ENCODE measurements at places on chromosomes 13 and 19.
A peak's percentile ranks its signal among the peaks of the same experiment; 100 is the strongest.

DNA sequence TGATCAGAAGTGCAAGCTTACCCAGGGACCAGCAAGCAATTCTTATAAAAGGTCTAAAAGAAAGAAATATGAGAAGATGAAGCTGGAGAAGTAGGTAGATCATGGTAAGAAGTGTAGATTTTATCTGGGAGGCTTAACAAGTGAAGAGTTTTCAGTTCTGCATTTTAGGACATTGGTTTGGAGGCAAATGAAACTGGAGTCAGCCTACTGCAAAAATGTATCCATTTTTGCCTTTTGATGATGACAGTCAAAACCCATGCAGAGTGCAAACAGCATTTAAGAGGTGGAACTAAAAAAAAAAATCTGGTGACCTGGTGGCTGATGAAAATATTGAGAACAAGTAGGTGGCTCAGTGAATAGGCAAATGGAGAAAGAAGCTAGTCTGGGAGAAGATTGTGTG, 216.9 kb downstream of the DNAJC15 start:
- DNase-seq, result no peak

GRCh38 chr19:40805258-40805868, 6.4 kb downstream of the EGLN2 start:
- DNase-seq, result no peak

GRCh38 chr19:4234862-4235201, 5.5 kb downstream of the EBI3 start:
- no peak for DNase-seq

DNA sequence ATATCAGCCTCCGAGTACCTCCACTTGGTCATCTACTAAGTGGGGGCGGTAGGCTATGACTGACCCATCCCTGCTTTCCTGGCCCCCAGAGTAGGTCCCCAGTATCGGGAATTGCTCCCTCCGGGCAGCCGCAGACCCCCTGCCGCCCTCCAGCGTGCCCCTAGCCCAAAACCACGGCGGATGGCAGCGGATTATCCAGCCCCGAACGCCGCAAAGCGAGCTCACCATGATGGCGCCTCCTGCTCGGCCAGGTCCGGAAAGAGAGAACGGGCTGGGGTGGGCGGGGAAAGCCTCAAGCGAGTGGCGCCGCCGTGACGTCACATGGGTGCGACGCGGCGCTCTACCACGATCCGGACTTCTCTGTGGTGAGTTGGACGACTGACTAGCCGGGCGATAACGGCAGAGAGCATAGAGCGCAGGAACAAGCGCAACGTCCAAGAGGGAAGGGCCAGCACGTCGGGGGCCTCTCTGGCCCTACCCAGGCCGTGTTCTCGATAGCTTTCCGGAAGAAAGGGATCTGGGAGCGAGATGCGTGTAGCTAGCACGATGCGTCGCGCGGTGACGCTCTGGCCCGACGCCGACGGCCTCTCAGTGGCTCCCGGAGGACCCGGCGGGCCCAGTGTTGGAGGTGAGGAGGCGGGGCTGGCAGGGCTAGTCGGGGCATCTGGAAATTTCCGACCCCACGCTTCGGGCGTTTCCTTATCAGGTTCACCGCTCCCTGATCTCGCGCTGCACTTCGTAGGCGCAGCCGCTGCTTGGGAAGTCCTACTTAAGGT, at the start of the genes RPL18 and SPHK2:
Gene RPL18, minus strand, starts transcription at position 263 of the 776 bp plus-strand sequence. Its CDS starts 35 bp downstream, at position 228.
Gene SPHK2, plus strand, starts transcription at position 591 of the 776 bp plus-strand sequence. CDS start 1,009 bp downstream, outside the sequence.
- DNase-seq, result peak; percentile 97

GRCh38 chr13:113138792-113139551, 16.4 kb downstream of the F10 start:
- DNase-seq, result no peak

DNA sequence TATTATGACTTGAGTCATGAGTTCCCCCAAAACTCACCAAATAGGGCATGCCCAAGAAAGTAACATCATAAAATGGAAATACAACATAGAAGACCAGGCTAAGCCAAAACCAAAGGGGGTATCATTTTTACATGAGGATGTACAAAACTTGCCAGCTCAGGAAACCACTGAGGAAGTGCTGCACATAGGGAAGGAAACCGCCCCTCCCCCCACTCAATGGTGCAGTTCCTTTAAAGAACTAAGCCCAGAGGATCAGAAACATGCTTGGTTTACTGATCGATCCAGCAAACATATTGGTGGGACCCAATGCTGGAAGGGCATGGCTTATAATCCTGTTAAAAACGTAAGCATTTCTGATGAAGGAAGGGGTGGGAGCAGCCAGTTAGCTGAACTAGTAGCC, 4.2 kb upstream of the ZNF486 start:
- DNase-seq, result no peak

- DNase-seq, result no peak
These were observed 846 bp downstream of the RPL13A start for GRCh38 chr19:49488046-49488862.

DNA sequence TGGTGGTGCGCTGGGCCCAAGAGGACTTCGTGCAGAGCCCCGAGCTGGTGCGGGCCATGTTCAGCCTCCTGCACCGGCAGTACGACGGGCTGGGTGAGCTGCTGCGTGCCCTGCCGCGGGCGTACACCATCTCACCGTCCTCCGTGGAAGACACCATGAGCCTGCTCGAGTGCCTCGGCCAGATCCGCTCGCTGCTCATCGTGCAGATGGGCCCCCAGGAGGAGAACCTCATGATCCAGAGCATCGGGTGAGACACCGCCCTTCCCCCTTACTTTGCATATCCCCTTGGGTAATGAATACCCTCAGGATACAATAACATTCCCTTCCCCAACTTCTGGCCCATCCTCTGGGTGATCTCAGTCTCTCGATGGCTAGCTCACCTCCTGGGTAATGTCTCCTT, 60.9 kb downstream of the RYR1 start:
- DNase-seq, result no peak

DNA sequence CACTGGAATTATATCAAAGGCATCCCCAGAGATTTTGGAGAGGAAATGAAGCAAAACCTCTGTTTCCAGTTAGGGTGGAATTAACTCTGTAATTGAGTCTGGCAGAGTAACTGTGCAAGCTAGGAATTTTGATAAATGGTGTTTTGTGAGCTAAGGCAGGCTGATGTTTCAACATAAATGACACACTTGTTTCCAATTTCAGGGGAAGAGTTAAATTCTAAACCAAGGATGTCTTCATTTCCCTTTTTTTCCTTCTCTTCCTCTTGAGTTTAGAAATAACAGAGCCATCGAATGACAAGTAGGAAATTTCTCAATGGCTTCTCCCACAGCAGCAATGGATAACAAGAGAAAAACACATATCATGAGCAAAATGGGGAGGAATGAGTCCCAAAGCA, 131.2 kb downstream of the IRS2 start:
- DNase-seq, result no peak

DNA sequence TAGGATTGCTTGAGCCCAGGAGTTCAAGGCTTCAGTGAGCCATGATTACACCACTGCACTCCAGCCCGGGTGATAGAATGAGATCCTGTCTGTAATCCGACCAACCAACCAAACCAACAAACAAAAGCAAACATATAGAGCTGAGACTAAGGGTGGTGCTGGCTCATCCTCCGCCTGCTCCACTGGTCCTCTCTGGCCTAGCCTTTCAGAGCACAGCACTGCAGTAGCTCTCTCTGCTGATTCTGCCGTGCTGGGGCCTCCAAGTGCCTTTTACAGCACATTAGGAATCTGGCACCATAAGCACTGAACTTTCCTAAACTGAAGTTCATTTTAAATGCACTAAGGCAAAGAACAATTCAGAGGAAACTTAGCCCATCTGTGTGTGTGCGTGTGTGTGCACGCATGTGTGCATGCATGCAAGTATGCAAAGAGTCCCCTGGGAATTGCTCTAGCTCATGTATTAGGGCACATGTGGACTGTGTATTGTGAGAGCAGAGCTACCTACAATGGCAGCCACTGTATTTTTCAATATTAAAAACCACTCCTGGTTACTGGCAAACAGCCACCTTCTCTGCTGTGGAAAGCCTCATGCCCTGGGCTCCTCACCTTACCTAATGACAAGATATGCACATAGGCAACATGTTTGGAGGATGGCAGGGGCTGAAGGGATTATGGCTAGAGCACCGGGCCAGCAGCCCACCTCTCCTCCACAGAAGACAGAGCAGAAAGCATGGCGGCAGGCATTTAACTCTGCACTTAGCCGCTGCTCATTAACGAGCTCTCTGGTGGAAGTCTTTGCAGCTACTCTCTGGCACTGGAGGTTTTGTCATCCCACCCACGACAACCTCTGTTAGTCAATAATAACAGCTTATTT, 223.1 kb upstream of the TSHZ3 start:
- DNase-seq, result no peak

- DNase-seq, result no peak
These were observed 23.6 kb upstream of the LRCH1 start for GRCh38 chr13:46529216-46529919.

DNA sequence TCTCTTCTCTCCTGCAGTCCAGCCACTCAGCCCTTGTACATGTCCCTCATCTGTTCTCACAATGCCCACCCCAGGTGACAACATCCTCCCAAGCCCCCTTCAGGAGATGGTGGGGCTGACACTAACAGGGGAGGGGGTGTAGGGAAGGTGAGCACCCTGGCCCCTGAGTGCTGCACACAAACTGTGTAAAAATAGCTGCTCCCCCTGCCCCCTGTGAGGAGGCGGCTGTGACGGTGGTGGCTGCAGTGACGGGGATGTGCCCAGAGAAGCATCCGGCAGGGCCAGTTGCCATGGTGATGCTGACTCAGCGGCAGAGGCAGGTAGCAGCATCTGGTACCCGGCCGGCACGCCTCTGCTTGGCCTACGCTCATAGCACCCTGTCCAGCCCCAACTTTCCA, 13.0 kb upstream of the JUND start:
- DNase-seq, result no peak

- DNase-seq, result no peak
These were observed 90.3 kb downstream of the KDM4B start for GRCh38 chr19:5059213-5059574.

DNA sequence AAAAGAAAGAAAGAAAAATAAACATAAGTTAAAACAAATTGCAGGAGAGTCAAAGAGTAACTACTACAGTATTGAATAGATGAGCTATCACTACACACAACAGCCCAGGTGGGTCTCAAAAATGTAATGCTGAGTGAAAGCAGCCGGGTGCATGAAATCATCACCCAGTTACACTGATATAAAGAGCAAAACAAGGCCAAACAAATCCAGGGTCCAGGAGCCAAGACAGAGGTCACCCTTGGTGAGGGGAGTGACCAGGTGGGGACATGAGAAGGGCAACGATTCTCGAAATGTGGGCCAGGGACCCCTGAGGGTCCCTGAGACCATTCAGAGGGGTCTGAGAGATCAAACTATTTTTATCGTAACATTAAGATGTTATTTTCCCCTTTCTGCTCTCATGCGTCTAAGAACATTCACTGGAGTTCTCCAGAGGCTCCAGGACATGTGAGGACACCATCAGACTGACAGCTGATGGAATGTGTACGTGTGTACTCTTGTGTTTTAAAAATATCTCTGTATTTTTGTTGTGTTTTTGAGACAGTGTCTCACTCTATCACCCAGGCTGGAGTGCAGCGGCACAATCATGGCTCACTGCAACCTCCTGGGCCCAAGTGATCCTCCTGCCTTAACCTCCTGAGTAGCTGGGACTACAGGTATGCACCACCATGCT, 10.6 kb downstream of the COQ8B start:
- no peak for DNase-seq

- peak; percentile 54 for DNase-seq
These were observed 488 bp downstream of the RCN3 start for GRCh38 chr19:49528211-49528771.

DNA sequence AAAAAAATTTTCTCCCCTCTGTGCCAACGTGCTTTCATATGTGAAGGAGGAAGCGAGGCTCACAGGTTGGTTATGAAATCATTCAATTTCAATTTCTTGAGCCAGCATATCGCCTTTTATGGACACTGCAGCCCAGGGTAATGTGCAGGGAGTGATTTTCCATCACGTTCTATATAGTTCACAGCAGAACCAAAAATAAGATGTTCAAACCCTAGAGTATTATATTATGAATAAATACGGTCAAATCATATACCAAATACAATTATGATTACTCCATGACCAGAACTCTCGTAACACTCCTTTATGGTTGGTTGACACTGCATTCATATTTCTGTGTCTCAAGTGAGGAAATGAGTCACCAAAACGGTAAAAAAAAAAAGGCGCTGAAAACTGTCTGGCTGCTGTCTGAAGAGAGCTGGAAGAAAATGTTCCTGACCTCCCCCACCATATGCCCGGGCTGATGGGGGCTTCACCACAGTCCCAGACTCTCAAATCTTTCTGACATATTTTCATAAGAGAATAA, 75.8 kb upstream of the UBAC2 start:
- peak; percentile 34 for DNase-seq

- no peak for DNase-seq
These were observed 228.5 kb downstream of the TM9SF2 start for GRCh38 chr13:99729745-99730144.

GRCh38 chr19:50837300-50837699, 3.9 kb upstream of the KLK15 start:
- no peak for DNase-seq

- no peak for DNase-seq
These were observed 19.6 kb downstream of the SULT2B1 start for GRCh38 chr19:48571378-48572162.

- DNase-seq, result no peak
These were observed 699 bp downstream of the MEGF8 start for GRCh38 chr19:42325896-42326771.

- DNase-seq, result peak; percentile 80
These were observed 6.6 kb downstream of the ISOC2 start for GRCh38 chr19:55454787-55455243.

- no peak for DNase-seq
These were observed 182.9 kb downstream of the TEX29 start for GRCh38 chr13:111503376-111503775.

DNA sequence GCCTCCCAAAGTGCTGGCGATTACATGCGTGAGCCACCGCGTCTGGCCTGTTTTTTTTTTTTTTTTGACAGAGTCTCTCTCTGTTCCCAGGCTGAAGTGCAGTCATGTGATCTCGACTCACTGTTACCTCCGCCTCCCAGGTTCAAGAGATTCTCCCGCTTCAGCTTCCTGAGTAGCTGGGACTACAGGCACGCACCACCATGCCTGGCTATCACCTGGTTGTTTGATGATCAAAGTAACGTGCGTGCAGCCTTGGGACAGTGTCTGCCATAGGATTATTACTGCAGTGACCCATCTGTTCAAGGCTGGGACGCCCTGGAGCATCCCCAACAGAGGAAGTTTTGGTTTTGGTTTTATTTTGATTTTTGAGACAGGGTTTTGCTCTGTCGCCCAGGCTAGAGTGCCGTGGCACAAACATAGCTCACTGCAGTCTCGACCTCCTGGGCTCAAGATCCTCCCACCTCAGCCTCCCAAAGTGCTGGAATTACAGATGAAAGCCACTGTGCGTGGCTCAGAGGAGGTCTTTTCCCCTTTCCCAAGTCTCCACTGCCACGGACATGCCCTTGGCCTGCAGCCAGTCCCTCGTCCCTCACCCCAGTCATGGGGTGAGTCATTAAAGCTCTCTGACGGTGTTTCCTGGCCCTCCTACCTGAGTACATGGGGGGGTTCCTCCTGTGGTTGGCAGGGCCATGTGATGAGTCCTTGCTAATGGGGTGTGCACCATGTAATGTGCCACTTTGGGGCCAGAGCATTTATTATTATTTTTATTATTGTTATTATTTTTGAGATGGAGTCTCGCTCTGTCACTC, 65.6 kb downstream of the IER2 start:
- no peak for DNase-seq

Measured in AG08396 (cell line).